NCI-H1092 treated with DMSO at 0.1 percent for 48 hours (cell line): ENCODE measurements at places on chromosomes 2 and 18.

- DNase-seq = peak; percentile 61
These were observed 46.3 kb upstream of the CCDC150 start for GRCh38 chr2:196592911-196593881.

GRCh38 chr2:181754105-181754504, 73.8 kb upstream of the NEUROD1 start:
- DNase-seq = no peak

- DNase-seq = no peak
These were observed 10.4 kb upstream of the MAP3K2 start for GRCh38 chr2:127398239-127398590.

DNA sequence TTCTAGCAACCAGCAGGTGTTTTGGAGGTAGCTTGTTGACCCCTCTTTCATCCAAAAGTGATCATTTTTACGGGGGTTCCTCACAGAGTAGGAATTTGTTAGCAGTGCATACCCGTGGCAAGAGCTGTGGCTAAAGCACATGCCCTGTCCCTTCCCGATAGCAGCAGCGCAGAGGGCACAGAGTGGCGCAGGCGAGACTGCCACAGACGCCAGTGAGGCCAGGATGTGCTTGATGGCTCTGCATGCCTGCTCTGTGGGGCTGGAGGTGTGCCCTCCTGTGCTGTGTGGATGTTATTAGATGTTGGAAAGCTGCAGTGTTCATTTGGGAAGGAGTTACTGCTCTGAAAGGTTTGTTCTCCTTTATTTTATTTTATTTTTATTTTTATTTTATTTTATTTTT, 153.6 kb downstream of the FAM210A start:
- no peak for DNase-seq

DNA sequence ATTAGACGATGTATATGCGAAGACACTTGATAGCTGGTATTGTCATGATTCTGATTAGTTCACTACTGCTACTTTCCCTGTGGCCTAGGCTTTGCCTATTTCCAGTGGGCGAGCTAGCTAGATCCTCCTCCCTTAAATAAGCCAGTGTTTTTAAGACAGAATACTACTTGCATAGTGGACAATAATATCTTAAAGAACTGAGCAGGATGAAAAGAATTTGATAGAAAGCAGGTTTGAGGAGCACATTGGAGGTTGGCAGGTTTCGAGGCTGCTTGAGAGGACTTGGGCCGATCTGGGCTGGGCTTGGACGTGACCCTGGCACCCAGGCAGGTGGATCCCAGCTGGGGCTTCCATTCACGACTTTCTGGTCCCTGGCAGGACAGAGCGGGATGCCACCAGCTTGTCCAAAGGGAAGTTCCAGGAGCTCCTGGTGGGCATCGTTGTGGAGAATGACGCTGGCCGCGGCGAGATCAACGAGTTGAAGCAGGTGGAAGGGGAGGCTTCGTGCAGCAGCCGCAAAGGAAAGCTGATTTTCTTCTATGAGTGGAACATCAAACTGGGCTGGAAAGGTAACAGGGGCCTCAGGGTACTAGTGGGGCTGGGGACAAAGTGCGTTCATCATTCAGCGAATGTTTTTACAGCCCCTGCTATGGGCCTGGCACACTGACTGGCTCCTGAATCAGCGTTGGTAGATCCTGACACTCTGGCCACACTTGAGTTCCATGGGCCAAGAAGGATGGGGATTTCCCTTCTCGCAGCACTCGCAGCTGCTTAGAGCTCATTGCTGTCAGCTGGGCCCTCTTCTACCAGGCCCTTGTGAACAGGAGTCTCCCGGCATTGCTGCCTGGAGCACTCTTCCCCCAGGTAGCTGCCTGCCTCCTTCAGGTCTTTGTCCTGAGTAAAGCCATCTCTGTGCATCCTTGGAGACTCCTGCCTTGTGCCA, 16.9 kb downstream of the C2orf74 start:
- no peak for DNase-seq

GRCh38 chr18:54261894-54262293, 7.4 kb upstream of the POLI start:
- no peak for DNase-seq

DNA sequence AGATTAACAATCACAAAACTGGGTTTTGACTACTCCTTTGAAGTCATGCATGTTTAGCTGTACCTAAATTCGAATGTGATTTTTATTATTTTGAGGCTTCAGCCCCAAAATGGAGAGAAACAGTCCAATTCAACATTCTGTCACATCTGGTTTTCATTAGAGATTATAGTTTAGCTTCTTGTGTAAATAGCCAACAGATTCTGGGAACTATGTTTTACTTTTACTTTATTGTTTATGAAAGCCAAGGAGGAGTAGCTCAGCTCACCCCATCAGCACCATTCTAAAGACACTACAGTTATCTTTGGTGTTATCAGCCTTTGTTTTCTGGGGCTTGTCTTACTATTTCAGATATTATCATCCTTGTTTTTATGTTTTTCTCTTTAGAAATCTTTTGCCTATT, 465.0 kb upstream of the CWC22 start:
- DNase-seq = no peak

DNA sequence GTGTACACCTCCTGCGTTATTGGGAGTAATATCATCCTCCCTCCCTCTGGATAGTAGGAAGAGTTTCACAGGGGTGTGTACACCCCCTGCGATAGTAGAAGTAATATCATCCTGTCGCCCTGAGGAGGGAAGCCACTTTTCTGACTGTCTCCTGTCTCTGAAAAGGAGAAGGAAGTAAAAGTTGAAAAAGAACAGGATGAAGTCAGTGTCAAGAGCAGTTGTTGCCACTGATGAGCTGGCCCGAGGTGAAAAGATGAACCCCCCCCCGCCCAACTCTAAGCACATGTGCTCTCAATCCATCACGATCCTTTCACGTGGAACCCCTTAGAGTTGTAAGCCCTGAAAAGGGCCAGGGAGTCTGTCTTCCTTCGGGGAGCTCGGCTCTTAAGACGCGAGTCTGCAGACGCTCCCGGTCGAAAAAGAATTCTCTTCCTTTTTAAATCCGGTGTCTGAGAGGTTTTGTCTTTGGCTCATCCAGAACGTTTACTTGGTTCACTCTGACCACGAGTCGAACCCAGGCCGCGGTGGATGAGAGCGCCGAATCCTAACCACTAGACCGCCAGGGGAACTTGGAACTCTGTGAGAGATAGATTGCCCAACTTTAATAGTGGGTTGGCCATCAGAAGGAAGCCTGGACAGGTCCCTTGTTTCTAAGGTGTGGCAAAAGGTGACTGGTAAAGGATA, 22.4 kb upstream of the NAGK start:
- DNase-seq = no peak
